ENCODE measurements at places on chromosomes 13 and 19.

DNA sequence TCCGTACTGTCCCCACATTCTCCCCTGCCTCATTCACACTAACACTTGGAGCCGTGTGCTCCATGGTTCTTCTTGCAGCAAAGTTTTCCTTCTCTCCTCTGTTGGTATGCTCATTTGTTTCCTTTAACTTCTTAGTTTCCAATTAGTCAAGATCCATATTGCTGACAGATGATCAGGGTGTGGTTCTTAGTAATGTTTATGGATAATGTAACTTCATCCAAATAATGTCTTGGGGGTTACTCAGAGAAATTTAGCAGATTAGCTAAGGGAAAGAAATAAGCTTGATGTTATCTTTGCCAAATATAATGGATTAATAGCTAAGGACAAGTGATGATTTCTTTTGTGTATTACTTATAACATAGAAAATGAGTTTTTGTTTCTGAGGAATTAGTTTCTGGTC lies 174.4 kb downstream of the NUFIP1 start:
- DNase-seq, result no peak

DNA sequence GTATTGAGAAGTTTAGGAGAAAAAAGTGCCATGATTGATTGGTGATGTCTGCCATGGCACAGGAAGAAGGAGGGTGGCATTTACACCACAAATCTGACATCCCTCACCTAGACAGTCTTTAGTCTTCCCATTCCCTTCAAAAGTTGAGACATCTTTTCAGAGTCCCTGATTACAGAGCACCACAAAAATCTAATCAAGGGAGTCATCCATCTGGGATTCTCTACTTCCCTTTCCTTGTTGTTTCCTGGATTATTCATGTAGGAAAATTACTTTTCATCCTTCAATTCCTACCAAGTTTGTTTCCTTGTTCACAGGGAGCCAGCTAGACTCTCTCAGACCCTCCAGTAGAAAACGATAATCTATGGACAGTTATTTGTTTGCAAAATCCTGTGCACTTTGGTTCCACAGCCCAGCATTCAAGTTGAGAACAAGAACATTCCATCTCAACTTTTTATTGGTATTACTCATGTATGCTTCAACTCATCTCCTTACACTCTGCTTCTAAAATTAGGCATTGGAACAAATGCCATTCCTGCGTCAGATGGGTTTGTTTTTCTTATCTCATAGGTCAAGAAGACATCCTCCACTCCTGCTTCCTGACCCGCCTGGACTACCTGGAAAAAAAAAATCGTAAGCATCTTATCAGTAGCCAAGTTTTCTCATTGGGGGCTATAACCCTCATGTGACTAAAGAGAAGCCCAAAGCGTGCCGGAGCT lies 259.9 kb downstream of the FOXO1 start:
- DNase-seq, result peak; percentile 84

GRCh38 chr13:29125191-29125933 lies 305.2 kb downstream of the MTUS2 start:
- no peak for DNase-seq

DNA sequence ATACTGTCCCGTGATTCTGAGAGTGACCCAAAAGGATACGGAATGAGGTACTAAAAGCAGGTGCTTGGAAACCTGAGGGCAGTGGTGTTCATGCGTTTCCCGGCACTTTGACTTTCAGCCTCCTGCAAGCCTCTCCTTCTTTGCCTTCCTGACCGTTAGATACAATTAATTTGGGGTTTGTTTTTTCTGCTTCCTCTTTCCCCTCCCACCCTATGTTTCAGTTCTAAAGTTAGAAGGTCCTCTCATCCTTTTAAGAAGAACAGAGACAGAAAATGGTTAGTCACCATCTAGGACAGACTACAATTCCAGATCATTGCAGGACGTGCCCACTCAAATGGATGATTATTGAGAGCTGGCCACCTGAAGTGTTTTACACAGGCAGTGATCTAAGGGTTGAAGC lies 1.8 kb upstream of the LILRB4 start:
- DNase-seq, result no peak

- DNase-seq, result no peak
These were observed 4.0 kb upstream of the GSX1 start for GRCh38 chr13:27788271-27788670.

GRCh38 chr13:39370554-39370953 lies 232.4 kb downstream of the LHFPL6 start:
- DNase-seq, result peak; percentile 82
